ENCODE measurements at places on chromosomes 2 and 18. TPM values are rescaled to one million over a fixed set of nuclear protein-coding genes. Genes with fewer than 3 reads are reported as not detected.

DNA sequence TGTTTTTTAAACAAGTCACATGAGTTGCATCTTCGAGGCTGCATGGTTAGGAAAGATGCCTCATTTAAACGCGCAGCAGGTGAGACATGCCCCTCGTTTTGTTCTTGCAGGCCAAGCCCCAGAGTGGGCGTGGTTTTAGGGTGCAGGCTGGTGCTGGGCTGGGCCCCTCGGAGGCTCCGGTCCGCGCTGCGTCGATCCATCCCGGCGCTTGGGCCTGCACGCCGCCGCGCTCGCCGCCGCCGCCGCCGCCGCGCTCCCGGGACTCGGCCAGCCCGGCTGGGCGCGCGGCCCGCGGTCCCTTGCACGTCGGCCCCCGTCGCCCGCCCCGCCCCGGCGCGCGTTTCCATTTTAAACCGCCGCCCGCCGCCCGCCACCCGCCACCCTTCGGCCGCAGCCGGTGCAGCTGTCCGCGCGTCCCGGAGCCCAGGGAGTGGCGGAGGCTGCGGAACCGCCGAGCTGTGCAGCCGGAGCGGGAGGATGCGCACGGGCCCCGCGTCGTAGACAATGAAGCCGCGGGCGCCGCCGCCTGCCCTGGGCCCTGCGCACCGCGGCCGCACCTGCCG lies 175.5 kb downstream of the AGAP1 start:
- DNase-seq = peak; percentile 72
- H3K4me3 ChIP-seq = peak overlapping the region; percentile 51
- H3K36me3 ChIP-seq = no peaks in the 10 kb centered on the region
- no peak overlapping the region for H3K27ac ChIP-seq

DNA sequence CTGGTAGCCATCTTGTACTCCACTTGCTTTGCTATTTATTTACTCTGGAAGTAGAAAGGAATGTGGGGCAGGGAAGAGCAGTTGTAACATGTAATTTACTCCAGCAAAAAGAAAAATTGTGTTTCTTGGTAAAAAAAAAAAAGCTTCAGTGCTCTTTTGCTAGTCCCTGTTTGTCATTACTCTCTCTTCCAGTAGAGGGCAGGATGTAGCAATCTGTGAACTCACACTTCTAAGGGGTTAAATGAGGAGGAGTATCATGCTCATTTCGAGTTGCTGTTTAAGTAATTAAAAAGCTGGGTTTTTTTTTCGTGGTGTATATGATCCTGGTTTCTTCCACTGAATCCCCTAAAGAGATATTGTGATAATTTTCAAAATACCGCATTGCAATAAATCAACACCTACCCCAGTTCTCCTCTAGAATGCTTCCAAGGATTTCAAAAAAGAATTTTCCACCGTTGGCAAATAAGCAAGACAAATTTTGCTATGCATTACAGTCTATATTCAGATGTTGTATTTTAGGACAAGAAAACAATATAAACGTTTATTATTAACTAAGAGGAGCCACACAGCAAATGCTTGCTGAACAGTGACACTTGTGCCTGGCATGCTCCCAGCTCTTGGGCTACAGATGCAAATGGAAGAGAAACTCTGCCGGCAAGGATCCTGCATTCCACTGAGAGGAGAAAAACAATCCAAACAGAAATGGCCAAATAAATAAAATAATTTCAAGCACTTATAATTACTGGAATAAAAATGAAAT lies 261.6 kb downstream of the ASXL3 start:
- peaks cover 7% of the 10 kb centered on the region for H3K4me1 ChIP-seq
- no peaks in the 10 kb centered on the region for H3K27me3 ChIP-seq
- H3K27ac ChIP-seq = no peak overlapping the region

GRCh38 chr2:70261501-70261900 lies 3.6 kb downstream of the PCYOX1 start:
- H3K27ac ChIP-seq = no peak overlapping the region
- no peaks in the 10 kb centered on the region for H3K27me3 ChIP-seq
- peaks cover 39% of the 10 kb centered on the region for H3K4me1 ChIP-seq
- DNase-seq = no peak
- peaks cover 57% of the 10 kb centered on the region for H3K36me3 ChIP-seq
- no peak overlapping the region for H3K4me3 ChIP-seq

- H3K4me3 ChIP-seq = no peak overlapping the region
- no peaks in the 10 kb centered on the region for H3K4me1 ChIP-seq
- no peak overlapping the region for H3K27ac ChIP-seq
- DNase-seq = no peak
- H3K36me3 ChIP-seq = no peaks in the 10 kb centered on the region
Measured at GRCh38 chr2:23465936-23466335, 81.0 kb downstream of the KLHL29 start.

- H3K27me3 ChIP-seq = no peaks in the 10 kb centered on the region
- H3K36me3 ChIP-seq = peaks cover 11% of the 10 kb centered on the region
- no peak overlapping the region for H3K27ac ChIP-seq
- no peak for DNase-seq
- no peaks in the 10 kb centered on the region for H3K4me1 ChIP-seq
- no peak overlapping the region for H3K4me3 ChIP-seq
Measured at GRCh38 chr2:213315168-213315876, 31.1 kb downstream of the SPAG16 start.

DNA sequence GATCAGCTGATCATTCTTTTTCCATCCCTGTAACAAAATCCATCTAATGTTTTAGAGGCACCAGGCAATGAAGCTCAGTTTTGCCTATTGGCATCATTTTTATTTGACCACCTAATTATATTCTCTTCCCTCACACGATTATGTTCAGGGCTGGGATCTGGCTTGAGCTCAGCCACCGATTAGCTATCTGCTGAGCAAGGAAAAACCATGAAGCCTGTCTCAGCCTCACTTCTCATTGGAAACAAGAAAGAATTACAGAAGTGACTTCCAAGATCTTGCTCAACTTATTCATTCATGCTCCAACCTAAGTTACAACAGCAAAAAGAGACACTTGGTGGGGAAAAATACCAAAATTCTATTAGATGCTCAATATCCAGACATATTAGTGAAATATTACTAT lies 139.0 kb upstream of the SH3BP4 start:
- DNase-seq = no peak
- no peaks in the 10 kb centered on the region for H3K27me3 ChIP-seq
- no peak overlapping the region for H3K4me3 ChIP-seq
- H3K27ac ChIP-seq = no peak overlapping the region
- no peaks in the 10 kb centered on the region for H3K4me1 ChIP-seq

DNA sequence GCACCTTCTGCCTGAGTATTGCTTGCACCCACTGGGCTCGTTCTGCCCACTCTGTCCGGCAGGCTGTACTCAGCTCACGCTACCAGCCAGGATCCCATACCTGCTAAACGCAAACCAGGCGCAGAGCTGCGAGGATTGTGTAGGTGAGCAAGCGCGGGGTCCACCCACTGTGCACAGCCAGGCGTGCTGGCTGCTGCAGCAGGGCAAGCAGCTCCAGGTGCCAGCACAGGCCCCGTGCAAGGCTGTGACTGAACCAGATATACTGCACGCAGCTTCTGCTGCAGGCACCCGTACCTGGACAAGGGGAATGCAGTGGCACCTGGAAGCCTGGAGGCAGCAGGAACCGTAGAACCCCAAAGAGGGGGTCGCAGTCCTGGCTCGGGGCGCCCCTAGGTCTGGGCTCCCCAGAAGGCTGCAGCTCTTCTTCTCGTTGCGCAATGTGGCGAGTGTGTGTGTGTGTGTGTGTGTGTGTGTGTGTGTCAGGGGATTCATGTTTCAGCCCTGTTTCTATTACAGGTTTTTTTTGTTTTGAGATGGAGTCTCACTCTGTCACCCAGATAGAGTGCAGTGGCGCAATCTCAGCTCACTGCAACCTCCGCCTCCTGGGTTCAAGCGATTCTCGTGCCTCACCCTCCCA lies 46.1 kb upstream of the RAB1A start:
- no peaks in the 10 kb centered on the region for H3K4me1 ChIP-seq
- no peak overlapping the region for H3K27ac ChIP-seq
- no peak for DNase-seq
- no peak overlapping the region for H3K4me3 ChIP-seq
- no peaks in the 10 kb centered on the region for H3K36me3 ChIP-seq

DNA sequence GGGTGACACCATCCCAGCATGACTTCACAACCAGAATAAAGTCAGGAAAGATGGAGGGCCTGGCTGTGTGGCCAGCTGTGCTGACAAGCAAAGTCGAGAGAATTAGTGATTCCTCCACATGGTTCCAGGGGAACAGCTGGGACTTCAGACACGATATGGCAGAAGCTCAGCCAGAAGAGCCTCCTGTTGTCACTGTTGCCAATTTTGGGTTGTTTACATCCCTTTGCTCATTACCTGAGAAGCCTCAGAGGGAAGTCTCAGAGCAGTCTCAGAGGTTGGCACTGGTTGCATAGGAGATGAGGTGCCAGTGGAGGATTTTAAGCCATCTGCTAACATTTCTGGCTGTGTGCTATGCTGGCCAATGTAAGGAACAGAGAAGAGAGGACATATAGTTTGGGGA lies 16.0 kb downstream of the LINC00305 start:
- H3K27me3 ChIP-seq = no peaks in the 10 kb centered on the region
- H3K27ac ChIP-seq = no peak overlapping the region

DNA sequence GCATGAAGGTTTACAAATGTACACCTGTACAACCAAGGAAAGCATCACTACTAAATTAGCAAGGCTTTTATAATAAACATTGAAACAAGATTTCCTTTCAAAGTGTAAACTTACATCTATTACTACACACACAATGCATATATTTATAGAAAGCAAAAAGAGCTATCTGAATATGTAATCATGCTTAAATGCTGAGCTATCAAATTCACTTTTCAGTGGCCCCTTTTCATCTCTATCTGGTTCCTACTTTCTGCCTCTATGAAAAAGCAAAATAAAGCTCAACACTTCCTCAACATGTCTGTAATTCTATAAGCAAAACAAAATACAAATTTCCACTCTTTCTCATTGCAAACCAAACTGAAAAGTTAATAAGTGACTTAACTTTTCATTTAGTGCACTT lies 25.5 kb upstream of the SDC1 start:
- no peak overlapping the region for H3K27ac ChIP-seq
- no peaks in the 10 kb centered on the region for H3K27me3 ChIP-seq
- no peaks in the 10 kb centered on the region for H3K4me1 ChIP-seq
- no peak for DNase-seq
- no peak overlapping the region for H3K4me3 ChIP-seq
- H3K36me3 ChIP-seq = peaks cover 88% of the 10 kb centered on the region

GRCh38 chr2:5449867-5450266 lies 242.3 kb upstream of the SOX11 start:
- no peak overlapping the region for H3K27ac ChIP-seq
- H3K4me1 ChIP-seq = no peaks in the 10 kb centered on the region
- DNase-seq = no peak

Gene GPR39
- total RNA-seq = 11.2 TPM

Gene ACMSD
- not detected for total RNA-seq

Gene C1GALT1C1L
- 0.44 TPM for total RNA-seq

Gene LIMS4
- total RNA-seq = 1.1 TPM

Gene RNF144A
- total RNA-seq = 13.9 TPM

Gene EDAR
- 0.12 TPM for total RNA-seq

Gene CCDC148
- total RNA-seq = 2.8 TPM

Gene KCNE4
- total RNA-seq = 1.2 TPM

Measured in lower lobe of right lung (tissue), 2 donors.